ENCODE measurements at places on chromosomes 13 and 19.

DNA sequence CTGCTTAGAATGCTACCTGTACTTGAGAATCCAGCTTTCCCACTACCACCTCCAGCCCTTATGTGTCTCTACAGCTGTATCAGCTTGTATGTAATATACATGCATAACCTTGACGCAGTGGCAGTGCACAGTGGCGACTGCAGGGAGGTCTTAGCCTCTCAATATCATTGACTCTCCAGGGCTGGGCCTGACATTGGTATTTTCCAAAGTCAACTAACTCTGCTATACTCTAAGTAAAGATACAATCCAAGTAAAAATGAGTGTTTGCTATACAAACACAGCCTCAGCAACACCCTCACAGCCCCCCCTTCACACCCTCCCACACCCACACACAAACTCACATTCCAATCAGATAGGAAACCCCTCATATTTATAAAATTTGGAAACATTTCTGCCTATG, 6.7 kb upstream of the UBL3 start:
- no peak for DNase-seq

- DNase-seq, result no peak
Measured at GRCh38 chr13:49625392-49626079, 2.8 kb upstream of the ARL11 start.

- DNase-seq, result peak; percentile 7
Measured at GRCh38 chr13:33285420-33286124, at the start of gene STARD13. Gene STARD13, minus strand, starts transcription at chr13:33285755. Its CDS starts 117 bp downstream, at chr13:33285638.

DNA sequence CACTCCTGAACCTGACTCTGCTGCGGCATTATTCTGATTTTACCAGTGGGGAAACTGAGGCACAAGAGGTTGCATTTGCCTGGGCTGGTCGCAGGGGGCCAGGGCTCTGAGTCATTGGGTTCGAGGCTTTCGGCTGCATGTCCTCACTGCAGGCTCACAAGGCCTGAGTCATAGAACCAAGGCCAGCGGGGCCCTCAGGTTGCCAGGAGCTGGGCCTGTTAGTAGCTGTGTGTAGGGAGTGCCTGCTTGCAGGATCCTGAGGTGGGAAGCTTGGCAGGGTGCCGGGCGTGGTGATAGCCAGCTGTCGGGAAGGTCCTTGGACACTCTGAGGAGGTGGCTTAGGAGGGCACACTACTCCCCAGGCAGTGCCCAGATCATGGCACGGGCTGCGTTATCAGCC, 21.6 kb upstream of the F2RL3 start:
- no peak for DNase-seq

- DNase-seq, result no peak
Measured at GRCh38 chr13:100364591-100364990, 224.0 kb downstream of the GGACT start.

DNA sequence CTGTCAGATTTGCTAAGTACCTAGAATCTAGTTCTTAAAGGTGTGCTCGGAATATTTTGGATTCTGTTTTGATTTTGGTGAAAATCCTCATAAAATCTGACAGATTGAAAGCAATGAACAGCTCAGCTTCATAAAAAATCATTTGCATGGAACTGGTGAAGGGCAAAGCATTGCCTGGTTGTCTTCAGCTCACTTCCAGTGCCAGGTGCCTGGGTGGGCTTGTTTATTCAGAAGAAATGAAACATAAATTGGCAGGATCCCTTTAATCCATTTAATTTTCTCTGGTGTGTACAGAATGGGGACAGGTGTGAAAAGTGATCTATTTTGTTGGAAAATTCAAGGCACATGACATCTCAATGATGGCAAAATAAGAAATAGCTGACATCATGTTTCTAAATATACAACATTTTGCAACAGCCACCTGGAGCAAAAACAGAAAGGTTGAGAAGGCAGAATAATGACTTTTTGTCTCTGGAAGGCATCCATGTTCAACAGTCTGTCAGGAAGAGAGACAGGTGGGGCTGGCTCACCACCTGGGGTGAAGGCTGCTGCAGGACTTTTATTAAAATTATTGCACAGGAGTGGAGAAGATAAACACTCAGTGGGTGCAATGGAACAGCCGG, 52.2 kb downstream of the RFC3 start:
- no peak for DNase-seq
